ENCODE measurements at places on chromosomes 2 and 18.

DNA sequence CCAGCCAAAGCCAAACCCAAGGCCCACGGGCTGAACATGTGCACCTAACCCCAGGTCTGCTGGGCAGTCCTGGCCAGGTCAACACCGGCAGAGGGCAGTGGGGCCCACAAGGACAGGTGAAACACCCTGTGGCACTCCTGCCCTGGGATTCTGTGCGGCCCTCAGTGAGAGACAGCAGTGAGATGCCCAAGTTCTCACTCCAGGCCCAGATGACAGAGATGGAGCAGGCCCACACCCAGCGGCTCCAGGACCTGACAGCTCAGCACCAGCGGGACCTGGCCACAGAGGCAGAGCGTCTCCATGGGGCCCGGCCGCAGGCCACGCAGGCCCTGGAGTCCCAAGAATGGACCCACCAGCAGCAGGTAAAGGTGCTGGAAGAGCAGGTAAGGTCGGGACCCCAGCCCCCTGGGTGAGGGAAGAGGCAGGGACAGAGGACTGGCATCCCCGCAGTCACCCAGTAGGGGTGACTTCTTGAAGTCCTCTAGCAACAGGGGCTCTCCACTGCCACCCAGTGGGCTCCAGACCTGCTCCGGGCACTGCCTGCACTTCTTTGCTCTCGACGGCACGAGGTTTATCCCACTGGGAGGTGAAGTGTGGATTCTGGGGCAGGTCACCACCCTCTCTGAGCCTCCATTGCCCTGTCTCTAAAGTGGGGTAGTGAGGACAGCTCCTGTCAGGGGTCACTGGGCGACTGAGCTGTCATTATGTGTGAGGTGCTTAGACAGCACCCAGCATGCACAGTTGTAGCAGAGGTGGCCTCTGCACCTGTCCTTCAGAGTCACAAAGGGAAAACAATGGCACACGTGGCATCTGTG is 8.8 kb upstream of the SNED1 start:
- DNase-seq, result peak; percentile 44

GRCh38 chr18:7566567-7567473 is at the start of gene PTPRM:
Gene PTPRM (plus strand): TSS chr18:7567316. CDS start chr18:7567819, 503 bp downstream.
- peak; percentile 80 for DNase-seq

DNA sequence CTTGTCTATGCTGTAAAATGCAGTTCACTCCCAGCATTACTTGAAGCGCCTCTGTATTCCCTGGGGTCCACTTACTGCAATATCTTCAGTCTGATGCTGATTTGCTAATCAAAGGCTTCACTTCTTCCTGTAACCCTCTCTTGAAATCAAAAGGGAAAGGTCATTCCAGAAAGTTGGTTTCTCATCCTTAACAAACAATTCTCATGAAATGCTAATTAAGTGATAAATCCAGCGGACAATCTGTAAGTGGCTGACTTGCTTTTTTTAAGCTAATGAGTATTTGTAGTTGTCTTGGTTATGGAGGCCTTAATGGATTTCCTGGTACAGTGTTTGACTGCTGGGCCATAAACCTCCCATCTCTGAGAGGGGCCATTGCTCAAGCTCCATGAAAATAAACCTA is 499.6 kb upstream of the HS6ST1 start:
- DNase-seq, result no peak

GRCh38 chr18:35134190-35134730 is 93.0 kb downstream of the MAPRE2 start:
- DNase-seq, result no peak

DNA sequence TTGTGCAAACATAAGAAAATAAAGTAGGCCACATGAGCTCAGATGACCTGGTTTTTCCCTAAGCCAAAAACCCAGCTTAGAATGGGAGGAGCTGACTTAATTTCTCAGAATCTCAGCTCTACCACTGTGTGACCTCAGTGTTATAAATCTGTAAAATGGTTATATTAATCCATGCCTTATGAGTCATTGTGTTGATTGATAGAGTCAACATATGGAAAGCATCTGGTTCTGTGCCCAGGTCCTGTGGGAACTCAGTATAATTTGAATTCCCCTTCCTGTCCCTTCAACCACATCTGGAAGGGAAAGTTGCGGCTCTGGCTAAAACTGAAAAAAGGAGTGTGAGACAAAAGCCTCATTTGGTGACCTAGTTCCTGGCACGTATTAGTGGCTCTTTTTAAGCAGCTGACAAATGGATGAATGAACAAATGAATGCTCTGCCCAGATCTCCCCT is 25.7 kb downstream of the TMEM177 start:
- peak; percentile 29 for DNase-seq

DNA sequence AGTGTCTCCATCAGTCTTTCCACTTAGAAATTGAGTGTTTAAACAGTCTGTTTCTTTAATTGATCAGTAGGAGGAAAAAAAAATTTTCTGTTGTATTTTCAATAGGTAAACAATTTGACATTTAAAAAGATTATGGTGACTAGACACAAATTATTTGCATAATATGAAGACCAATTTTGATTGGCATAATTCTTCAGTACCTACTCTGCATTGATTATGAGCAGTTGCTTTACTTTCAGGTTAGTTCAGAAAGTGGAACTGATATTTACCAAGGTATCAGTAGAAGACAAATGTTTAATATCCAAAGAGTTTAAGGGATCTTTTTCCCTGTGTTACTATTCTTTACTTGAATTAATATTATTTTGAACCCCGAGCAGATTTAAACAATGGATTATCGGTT is 2.6 kb downstream of the ADAM23 start:
- no peak for DNase-seq

Measured in foreskin fibroblast (primary cell).